ENCODE measurements at places on chromosomes 3 and 15. TPM values are rescaled to one million over a fixed set of nuclear protein-coding genes. Genes with fewer than 3 reads are reported as not detected.

DNA sequence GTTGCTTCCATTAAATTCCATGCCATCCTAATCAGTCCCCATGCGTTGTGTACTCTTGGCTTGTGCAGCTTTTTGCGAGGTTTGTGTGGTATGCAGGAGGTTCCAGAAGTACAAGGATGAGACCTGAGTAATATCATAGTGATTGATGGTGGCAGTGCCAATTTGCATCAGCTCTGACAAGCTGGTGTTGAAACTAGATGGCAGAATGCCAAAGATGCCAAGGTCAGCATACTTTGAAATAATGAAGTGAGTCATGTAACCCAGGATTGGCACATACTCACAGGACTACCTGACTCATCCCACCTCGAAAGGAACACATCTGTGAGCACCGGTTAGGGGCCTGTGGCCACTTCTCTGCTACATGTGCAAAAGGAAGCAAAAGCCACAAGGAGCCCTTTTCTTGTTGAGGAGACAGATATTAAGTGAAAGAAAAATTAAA, 14.3 kb downstream of the KAT2B start:
- DNase-seq, result no peak

DNA sequence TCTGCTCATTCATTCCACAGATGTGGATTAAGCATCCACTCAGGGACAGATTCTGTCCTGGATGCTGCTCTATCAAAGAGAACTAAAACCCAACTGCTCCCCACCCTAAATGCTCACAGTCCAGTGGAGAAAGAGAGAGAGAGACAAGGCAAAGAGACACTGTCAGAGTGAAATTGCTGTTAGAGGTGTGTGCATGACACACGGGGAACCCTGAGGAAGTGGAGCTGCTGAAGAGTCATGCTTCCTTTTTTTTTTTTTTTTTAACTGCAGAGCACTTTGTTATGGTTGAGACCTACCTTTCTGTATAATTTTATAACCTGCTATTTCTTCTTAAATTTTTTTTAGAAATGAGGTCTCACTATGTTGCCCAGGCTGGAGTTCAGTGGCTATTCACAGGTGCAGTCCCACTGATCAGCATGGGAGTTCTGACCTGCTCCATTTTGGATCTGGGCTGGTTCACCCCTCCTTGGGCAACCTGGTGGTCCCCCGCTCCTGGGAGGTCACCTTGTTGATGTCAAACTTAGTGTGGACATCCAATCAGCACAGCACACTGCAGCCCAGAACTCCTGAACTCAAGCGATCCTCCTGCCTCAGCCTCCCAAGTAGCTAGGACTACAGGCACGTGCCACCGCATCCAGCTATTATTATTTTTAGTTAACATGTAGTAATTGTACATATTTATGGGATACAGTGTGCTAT, 18.2 kb upstream of the PSTPIP1 start:
- DNase-seq, result no peak

GRCh38 chr3:177351206-177351605, 153.9 kb upstream of the TBL1XR1 start:
- no peak for DNase-seq

DNA sequence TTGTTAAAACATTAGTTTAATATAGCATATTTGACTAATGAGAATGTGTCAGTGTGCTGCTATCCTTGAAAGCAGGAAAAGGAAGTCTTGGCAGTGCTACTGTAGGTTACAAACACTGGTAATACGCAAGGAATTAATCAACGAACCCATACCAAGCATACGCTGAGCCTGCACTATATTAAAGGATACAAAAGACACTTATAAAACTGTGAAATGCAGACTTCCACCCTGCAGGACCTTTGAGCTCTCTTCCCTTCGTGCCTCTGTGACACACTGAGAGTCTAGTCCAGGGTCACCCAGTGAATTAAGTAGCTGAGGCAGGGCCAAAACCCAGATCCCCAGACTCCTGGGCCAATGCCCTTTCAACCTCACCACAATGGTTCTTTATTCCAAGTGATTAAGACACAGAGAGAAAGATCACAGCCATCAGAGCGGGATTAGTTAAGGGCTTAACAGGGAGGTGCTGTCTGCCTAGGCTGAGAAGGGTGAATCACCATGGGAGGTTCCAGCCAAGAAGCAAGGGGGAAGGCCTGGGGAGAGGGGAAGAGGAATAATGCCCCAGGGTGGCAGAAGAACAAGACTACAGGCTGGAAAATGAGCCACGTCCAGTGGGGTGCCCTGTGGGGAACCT, 6.8 kb downstream of the ANXA2 start:
- DNase-seq, result no peak

GRCh38 chr3:40593351-40593750, 68.6 kb downstream of the ZNF621 start:
- no peak for DNase-seq

- DNase-seq, result no peak
Observed at GRCh38 chr15:72908713-72909112, 125.2 kb upstream of the ADPGK start.

- no peak for DNase-seq
Observed at GRCh38 chr3:15253023-15253697, 47.1 kb downstream of the CAPN7 start.

GRCh38 chr15:92930776-92931175, 30.7 kb downstream of the CHD2 start:
- DNase-seq, result no peak

GRCh38 chr3:28212681-28213080, 28.7 kb upstream of the CMC1 start:
- DNase-seq, result no peak

- peak; percentile 10 for DNase-seq
Observed at GRCh38 chr15:38254051-38254883, 1.6 kb downstream of the SPRED1 start.

DNA sequence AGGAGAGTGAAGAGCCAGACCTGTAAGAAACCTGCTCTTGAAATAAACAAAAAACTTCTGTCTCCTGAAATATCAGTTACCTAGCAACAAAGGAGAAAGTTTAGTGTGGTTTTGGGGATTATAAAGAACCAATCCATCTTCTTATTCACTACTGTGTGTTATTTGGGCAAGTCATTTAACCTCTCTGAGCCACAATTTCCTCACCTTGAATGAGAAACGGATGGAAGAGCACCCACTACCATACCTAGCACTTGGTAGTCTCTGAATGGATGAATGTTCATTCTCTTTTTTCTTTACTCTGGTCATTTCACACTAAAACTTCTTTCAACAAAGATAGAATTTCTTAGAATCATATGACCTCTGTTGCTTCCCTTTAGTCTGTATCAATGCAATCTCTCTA, 45.2 kb downstream of the PTPN9 start:
- DNase-seq, result no peak

GRCh38 chr15:92627014-92627413, 28.6 kb downstream of the FAM174B start:
- DNase-seq, result no peak

DNA sequence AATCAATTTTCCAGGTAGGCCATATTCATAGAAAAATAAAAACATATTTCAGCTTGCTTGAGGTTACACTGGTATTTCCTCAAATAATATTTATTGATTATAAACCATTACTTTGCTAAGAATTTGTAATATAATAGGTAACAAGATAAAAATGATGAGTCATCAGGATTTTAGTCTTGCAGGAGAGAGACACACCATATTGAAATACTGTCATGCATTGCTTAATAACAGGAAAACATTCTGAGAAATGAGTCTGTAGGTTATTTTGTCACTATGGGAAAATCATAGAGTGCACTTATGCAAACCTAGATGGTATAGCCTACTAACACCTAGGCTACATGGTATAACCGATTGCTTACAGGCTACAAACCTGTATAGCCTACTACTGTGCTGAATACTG, 990.5 kb downstream of the OTOL1 start:
- DNase-seq, result no peak

DNA sequence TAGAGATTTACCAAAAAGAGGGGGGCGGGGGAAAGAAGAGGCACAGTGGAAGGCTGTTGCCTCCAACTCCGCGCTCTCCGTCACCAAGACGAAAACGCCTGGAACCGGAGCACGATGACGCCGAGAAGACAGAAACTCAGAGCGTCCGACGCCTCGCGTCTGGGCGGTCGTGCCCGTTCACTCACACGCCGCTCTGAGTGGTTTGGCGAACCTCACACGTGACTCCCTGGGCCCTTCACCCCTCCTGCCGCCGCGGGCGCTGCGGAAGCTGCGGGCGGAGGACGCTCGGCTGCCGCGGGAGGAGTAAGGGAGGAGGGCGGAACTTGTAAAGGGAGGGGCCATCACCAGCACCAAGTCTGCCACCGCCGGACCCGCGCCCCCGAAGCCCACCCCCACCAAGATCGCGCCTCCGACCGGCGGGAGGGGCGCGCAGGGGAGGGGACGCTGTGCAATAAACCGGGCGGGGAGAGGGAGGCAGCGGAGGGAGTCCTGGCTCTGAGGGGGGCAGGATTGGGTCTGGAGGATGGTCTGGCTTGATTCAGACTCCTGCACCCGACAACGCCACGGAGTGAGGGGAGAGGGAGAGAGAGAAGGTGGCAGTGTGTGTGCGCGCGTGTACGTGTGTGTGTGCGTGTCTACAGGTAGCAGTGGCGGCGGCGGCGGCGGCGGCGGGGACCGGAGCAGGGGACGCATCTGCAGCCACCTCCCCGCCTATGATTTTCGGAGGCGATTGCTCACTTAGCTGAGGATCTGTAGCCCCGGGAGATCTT, 1.9 kb upstream of the NLGN1 start:
- peak; percentile 88 for DNase-seq

- no peak for DNase-seq
Observed at GRCh38 chr3:153273217-153273616, 111.2 kb downstream of the RAP2B start.

DNA sequence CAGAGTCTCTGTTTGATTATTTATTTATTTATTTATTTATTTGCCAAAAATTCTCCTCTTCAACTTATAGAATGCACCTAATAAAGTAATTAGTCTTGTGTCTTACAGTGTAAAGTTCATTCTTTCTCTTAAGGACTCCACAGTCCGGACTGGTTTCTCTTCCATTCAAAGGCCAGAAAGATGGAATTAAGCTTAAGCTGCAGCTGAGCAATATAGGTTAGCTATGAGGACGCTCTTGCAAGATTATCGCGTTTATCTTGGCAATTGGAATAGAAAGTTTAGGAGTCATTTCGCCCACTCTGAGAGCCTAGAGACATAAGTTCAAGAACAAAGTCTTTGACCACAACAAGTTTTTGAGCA, 15.0 kb downstream of the TAGLN3 start:
- DNase-seq, result no peak

- DNase-seq, result no peak
Observed at GRCh38 chr15:63931556-63931955, 97.8 kb upstream of the HERC1 start.

GRCh38 chr3:165636684-165637015, 200.6 kb downstream of the BCHE start:
- no peak for DNase-seq

DNA sequence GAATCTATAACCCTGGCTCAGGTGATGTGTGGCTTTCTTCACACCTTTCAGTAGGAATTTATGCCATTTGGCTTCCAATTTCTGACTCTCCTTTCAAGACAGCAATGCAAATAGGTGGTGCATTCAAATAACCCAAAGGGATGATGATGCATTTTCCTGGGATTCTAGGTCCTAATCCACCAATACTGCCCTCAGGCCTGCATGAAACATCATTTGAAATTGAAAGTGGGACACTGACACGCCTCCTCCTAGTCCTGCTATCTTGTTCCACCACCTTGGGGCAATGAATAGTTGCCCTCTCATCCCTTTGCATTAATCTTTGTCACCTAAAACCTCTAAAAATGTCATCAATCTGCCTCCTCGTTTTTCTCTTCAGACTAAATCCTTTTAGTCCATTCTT, 198.4 kb upstream of the ST8SIA2 start:
- no peak for DNase-seq

GRCh38 chr3:197701841-197702240, 34.9 kb downstream of the RUBCN start:
- DNase-seq, result no peak

- no peak for DNase-seq
Observed at GRCh38 chr15:38071211-38071972, 137.0 kb downstream of the TMCO5A start.

GRCh38 chr15:83698294-83698693, 44.4 kb downstream of the ADAMTSL3 start:
- DNase-seq, result no peak

DNA sequence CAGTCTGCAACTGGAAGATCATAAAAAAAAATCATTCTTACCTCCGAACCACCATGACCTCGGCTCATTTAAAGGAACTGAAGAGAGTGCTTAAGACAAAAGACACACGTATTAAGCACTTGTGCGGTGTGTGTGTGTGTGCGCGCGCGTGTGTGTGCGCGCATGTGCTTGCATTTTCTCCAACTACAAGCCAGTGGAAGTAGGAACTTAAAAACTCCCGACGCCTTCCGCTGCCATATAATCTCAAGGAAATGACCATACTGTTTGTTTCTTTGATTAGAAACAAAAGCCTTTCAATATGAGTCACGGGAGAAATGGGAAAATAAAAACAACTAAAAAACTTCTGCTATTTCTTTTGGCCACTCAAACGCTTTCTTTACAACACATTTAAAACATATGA, 32.4 kb downstream of the FRMD4B start:
- no peak for DNase-seq

GRCh38 chr15:71562251-71562650, 248.1 kb upstream of the NR2E3 start:
- DNase-seq, result no peak

GRCh38 chr15:66927201-66928077, 138.0 kb upstream of the SMAD3 start:
- DNase-seq, result no peak

GRCh38 chr3:99967796-99968195, 146.5 kb downstream of the FILIP1L start:
- no peak for DNase-seq

GRCh38 chr3:101850246-101851051, 1.1 kb downstream of the NFKBIZ start:
- DNase-seq, result no peak

GRCh38 chr15:33204087-33204486, 9.6 kb upstream of the FMN1 start:
- DNase-seq, result no peak

DNA sequence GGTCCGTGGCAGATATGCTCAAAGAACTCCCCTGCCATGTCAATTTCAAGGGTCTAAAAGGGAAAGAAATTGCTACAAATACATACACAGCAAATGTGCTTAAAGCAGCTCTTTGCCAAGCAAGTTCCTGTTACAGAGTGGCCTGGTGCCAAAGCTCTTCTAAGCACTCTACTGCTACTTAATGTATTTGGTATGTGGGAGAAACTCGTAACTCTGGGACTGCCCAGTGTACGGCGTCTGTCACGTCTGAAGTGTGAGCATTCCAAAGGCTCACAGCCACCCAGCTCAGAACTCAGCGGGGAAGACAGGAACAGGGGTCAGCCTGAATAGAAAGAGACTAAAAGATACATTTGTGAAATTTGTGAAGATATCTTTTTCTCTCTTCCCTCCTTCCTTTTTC, 54.6 kb downstream of the RBMS3 start:
- DNase-seq, result peak; percentile 1

The MKRN2OS gene
- not detected for total RNA-seq

The SENP7 gene
- total RNA-seq, result 11.6 TPM

The GP9 gene
- not detected for total RNA-seq

The EEF1AKMT4 gene
- 15.2 TPM for total RNA-seq

The ADAMTS9 gene
- total RNA-seq, result 5.6 TPM

The GMNC gene
- total RNA-seq, result 0.07 TPM

The FRMD4B gene
- total RNA-seq, result 1.0 TPM

The SCN11A gene
- 0.11 TPM for total RNA-seq

The TMPRSS7 gene
- total RNA-seq, result not detected

The SAXO2 gene
- 1.1 TPM for total RNA-seq

The GOLGA6L7 gene
- not detected for total RNA-seq

The ADPRH gene
- 2.9 TPM for total RNA-seq

The LRTM1 gene
- not detected for total RNA-seq
